ENCODE measurements at places on chromosomes 1 and 21.

- no peak for DNase-seq
Observed at GRCh38 chr1:25807480-25808390, 7.7 kb downstream of the SELENON start.

DNA sequence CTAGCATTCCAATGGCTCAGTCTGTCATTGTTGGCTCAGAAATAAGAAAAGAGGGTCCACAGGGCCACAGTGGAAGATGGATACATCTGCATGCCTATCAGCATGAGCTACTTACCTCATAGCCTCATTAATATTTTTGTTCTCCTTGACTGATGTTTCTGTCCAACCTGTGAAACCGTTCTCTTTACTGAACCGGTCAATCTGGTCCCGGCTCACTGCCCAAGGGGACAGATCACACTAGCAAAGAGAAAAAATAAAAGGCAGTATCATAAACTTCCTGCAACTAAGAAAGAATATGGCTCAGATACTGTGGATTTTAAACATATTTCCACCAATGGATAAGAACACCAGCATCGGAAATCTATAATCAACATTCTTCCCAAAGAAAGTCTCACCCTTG is 4.7 kb downstream of the RAB29 start:
- no peak for DNase-seq

DNA sequence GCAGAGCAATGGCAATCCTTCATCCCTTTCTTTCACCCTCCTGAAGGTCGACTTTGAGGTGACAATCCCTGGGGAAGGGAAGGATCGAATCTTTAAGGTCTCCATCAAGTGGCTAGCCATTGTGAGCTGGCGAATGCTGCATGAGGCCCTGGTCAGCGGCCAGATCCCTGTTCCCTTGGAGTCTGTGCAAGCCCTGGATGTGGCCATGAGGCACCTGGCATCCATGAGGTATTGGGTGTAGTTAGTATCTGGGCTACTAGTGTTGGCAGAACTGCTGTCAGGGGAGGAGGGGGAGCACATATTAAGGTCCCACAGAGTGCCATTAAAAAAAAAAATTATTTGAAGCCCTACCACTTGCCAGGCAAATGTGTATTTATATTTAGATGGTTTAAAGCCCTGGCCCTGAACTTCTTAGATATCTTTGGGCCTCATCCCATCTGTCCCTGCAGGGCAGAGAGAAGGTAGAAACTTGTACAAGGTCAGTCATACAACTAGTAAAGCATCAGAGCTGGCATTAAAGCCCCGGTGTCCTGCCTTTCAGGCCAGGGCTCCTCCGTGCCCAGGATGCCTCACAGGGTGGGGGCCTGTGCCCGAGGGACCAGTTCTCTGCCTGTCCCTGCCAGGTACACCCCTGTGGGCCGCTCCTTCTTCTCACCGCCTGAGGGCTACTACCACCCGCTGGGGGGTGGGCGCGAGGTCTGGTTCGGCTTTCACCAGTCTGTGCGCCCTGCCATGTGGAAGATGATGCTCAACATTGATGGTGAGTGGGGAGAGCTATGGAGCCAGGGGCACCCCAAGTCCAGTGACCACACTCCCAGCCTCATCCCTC is 10.3 kb downstream of the AGO1 start:
- no peak for DNase-seq

DNA sequence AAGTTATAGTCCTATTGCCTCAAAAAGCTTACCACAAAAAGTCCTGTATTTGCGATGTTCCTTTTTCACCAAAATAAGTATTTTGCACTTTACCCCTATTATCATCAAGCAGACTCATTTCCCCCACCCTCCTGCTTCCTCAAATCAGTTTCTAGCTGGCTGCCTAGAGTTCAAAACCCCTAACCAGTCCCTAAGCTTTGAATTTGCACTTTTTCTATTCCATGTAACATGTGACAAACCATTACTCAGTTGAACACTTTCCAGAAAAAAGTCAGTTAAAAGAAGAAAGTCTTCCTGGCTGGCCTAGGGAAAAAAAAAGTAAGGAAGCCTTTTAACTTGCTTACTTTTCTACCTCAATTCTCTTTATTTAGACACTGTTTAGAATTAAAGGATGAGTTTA is 8.2 kb downstream of the CEP170 start:
- no peak for DNase-seq

DNA sequence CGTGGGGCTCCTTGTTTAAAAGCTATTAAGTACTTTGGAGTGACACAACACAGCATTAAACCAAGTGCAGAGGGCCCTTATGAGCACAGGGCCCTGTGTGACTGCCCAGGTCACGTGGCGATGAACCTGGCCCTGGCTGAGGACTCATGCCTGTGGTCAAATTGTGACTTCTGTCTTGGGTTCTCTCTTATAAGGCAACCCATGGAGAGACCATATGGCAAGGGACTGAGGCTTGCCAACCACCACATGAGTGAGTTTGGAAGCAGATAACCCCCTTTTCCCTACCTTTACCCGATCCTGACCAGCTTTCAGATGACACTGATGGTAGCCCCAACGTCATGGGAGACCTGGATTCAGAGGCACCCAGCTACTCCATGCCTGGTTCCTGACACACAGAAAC is 140.5 kb downstream of the ZBTB18 start:
- no peak for DNase-seq

- no peak for DNase-seq
Observed at GRCh38 chr1:231395998-231396390, 26.1 kb downstream of the EGLN1 start.

DNA sequence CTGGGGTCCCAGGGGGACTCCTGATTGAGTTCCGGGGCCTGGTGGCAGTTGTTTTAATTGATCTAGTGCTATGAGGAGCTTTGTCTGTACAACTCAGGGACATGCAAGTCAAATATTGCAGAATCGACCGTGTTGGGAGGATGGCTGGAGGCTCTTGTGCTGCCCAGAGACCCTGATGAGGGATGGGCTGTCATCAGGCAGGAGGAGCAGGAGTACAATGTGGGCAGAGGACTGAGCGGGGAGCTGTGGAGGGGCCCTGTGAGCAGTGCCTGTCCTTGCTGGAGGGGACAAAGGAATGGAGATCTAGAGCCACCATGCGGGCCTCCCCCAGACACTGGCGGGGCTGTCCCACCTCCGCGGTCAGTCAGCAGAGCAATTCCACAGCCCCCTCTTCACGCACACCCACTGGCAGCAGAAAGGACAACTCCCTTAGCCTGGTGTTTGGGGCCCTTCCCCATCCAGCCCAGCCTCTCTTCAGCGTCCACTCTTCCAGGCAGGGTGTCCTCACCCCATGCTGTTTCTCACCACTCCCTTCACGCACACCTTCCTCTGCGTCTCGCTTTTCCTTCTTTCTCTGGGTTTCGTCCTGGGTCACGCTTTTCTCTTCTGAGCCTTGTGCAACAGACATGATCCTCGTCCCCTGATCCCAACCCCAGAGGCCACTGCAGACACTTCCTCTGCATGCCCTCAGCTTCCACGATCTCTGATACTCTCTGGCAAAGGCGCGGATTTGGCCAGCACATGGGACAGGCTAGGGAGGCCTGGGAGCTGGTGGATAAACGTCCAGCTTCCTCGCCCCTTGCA is 122.6 kb downstream of the GRIK3 start:
- DNase-seq = peak; percentile 11

DNA sequence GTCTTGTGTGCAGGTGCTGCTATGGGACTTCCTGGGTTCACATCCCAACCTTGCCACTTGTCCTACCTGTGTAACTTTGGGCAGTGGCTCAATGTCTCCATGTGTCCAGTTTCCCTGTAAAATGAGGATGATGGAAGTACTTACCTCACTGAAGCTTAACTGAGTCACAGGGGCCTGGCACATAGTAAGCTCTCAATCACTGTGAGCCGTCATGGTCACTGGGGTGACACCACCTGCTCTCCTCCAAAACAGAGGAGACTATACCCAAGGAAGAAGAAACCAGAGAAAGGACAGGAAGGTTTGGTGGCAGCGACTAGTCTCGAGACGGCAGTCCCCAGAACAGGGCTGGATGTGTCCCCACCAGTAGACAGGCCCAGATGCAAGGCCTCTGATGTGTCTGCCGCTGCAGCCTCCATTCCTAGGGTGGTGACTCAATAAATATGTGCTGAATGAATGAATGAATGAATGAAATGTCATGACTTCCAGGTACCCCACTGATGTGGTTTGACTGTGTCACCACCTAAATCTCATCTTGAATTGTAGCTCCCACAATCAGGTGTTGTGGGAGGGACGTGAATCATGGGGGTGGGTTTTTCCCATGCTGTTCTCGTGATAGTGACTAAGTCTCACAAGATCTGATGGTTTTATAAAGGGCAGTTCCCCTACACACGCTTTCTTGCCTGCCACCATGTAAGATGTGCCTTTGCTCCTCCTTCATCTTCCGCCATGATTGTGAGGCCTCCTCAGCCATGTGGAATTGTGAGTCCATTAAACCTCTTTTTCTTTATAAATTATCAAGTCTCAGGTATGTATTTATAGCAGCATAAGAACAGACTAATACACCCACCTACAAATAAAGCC is 13.0 kb upstream of the LRP8 start:
- no peak for DNase-seq

DNA sequence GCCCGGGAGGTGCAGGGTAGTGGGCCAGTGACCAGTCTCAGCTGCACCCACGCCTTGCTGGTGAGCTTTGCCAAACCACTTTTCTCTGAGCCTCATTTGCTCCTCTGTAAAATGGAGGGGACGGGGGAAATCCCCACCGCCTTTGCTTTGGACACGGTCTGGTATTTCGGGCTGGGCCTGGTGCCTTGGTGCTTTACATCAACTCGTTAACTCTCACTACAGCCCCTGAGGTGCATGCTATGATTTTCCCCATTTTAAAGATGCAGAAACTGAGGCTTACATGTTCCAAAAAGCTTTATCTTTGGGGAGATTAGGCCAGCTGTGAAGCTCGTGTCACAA is 116.1 kb upstream of the RUNX3 start:
- DNase-seq = peak; percentile 48

DNA sequence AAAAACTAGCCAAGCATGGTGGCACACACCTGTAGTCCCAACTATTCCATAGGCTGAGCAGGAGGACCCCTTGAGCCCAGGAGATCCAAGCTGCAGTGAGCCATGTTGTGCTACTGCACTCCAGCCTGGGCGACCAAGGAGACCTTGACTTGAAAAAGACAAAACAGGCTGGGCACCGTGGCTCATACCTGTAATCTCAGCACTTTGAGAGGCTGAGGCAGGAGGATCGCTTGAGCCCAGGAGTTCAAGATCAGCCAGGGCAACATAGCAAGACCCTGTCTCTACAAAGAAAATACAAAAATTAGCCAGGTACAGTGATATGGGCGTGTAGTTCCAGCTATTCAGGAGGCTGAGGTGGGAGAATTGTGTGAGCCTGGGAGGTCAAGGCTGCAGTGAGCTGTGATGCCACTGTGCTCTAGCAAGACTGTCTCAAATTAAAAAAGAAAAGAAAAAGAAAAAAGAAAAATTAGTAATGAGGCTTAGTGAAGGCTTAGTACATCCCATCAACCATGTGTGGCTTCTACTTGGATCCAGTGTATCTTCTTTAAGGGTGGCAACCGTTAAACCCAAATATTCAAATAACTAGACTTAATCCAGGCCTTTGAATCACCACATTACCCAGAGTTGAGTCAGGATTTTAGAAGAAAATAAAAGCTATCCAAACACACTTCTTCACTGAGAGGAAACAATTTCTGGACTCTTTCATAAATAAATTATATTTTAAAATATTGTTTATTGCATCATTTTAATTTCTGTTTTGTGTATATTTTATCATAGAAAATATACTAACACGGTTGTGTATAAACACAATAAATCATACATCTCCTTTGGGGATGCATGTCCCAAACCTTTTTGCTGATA is 74.3 kb upstream of the RAB4A start:
- DNase-seq = no peak

- no peak for DNase-seq
Observed at GRCh38 chr21:17451364-17451891, 61.4 kb upstream of the CXADR start.

- no peak for DNase-seq
Observed at GRCh38 chr1:166884971-166885370, 8.9 kb upstream of the TADA1 start.

GRCh38 chr1:87034351-87034750 is 119.9 kb downstream of the HS2ST1 start:
- no peak for DNase-seq
